ENCODE measurements at places on chromosomes 6 and 20. TPM values are rescaled to one million over a fixed set of nuclear protein-coding genes. Genes with fewer than 3 reads are reported as not detected.

DNA sequence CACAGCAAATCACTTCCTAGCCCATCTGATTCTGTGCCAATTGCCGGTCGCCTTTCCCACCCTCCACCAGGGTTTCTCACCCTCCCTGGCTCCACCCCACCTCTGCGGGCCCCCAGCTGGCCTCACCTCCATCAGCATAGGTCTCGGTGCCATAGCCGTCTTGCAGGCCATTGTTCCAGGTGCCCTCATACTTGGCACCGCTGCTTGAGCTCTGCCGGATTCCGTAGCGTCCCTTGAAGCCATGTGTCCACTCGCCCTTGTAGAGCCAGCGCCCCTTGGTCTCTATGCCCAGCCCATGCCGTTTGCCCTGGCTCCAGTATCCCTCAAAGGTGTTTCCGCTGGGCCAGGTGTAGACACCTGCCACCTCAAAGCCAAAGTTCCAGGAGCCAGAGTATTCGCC, 787 bp downstream of the JPH2 start:
- no peak for DNase-seq

- DNase-seq: no peak
These were observed 17.9 kb downstream of the RPF2 start for GRCh38 chr6:110999634-111000270.

DNA sequence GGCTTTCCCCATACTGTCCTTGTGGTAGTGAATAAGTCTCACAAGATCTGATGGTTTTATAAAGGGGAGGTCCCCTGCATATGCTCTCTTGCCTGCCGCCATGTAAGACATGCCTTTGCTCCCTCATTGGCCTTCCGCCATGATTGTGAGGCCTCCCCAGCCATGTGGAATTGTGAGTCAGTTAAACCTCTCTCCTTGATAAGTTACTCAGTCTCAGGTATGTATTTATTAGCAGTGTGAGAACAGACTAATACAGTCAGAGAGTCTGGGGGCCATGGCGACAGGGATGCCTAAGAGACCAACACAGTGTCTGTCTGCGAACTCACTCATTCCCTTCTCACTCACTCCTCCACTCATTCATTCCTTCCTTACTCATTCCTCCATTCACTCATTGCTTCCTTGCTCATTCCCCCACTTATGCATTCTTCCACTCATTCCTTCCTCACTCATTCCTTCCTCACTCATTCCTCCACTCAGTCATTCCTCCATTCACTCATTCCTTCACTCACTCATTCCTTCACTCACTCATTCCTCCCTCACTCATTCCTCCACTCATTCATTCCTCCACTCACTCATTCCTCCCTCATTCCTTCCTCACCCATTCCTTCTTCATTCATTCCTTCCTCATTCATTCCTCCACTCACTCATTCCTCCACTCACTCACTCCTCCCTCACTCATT, 137.5 kb upstream of the AGPAT4 start:
- DNase-seq: no peak

GRCh38 chr20:51756653-51757052, 11.5 kb downstream of the ATP9A start:
- no peak for DNase-seq

- DNase-seq: no peak
These were observed 528.4 kb upstream of the AGPAT4 start for GRCh38 chr6:161802231-161802630.

ZNF311 gene
- total RNA-seq: 8.9 TPM
